Sigmoid colon (tissue), 7 donors: ENCODE measurements at places on chromosomes 3 and 15. TPM values are rescaled to one million over a fixed set of nuclear protein-coding genes. Genes with fewer than 3 reads are reported as not detected.

- DNase-seq, result no peak
These were observed 866 bp downstream of the SLC49A4 start for GRCh38 chr3:122795674-122796195.

DNA sequence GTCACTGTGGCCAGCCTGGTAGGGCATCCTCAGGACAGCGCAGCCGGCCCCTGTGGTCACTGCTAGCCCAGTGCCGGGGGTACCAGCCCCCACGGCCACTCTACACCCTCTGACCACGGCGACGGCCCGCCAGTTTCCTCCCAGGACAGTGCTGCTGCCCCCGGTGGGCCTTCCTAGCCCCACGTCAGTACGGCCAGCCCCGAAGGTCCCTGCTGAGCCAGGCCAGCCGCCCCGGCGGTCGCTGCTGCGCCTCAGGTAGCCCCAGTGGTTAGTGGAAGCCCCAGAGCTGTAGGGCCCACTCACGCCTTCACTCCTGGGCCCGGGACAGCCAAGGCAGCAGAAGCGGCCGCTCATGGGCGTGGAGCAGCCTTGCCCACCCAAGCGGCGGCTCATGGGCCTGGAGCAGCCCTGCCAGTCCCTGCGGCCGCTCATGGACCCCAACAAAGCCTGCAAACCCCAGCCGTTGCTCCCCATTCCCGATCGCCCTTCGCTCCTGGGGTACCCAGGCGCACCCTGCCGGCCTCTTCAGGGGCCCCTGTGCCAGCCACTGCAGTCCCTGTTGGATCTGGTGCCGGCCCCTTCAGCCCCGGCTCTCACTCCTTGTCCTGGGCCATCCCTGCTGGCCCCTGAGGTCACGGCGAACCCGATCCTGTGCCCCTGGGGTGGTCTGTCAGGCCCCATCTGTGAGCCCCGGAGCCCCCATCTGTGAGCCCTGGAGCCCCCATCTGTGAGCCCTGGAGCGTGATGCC is 9.5 kb upstream of the ROPN1B start:
- no peak for DNase-seq

GRCh38 chr3:15319575-15319974 is 12.8 kb downstream of the SH3BP5 start:
- peak; percentile 88 for DNase-seq

GOLGA6L7 gene
- not detected for polyA plus RNA-seq

DNA sequence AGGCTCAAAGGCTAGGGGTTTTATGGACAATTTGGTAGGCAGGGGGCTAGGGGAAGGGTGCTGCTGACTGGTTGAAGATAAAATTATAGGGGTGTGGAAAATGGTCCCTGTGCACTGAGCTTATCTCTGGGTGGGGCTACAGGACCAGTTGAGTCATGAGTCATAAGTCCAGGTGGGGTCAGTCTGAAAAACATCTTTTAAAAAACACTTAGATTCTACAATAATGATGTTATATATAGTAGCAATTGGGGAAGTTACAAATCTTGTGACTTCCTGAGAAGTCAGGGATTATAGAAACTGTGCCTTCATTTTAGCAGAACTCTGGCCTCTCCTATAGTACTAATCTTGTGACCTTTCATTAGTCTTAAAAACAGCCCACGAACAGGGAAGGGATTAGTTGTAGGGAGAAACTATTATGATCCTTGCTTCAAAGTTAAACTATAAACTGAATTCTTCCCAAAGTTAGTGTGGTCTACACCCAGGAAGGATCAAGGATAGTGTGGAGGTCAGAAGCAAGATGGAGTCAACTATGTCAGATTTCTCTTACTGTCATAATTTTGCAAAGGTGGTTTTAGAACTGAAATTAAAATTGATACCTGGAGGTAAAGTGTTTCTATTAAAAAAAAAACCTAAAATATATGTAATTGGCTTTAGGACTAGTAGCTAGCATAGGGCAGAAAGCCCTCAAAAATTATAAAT is 130.1 kb downstream of the P2RY1 start:
- DNase-seq, result no peak

DNA sequence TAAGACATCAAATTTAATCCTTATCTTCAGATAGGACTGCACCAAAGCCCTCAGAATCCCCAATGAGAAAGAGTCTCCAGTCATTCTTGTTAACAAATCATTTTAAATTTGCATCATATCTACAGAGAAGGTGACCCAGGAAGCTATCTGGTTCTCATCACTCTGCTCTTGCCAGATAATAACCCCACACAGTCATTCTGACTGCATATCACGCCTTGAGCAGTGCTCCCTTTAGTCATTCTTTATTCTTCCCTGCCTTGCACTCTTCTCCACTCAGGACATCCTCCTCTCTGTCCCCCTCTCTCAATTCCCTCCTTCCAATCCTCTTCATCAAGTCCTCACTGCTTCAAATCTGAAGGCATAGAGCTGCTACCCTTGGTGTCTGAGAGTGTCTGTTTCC is 83.7 kb upstream of the COL6A6 start:
- DNase-seq, result no peak

GRCh38 chr15:101436526-101436925 is 53.0 kb downstream of the PCSK6 start:
- no peak for DNase-seq

TP63 gene
- 0.13 TPM for polyA plus RNA-seq

DNA sequence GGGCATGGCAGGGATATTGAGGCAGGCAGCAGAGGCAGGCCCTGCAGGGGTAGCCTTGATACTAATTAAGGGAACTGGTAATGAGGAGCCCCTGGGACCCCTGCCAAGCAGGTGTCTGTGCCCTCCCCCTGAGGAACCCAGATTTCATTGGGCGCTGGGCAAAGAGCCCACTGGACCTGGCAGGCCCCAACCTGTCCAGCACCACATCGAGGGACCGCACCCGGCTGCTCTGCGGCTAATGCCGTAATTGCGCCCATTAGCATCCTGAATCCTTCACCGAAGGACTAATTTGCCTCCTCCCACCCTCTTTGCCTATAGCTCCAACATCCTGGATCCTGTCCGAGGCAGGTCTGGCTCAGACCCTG is 13.7 kb upstream of the SEMA3B start:
- DNase-seq, result no peak

DNA sequence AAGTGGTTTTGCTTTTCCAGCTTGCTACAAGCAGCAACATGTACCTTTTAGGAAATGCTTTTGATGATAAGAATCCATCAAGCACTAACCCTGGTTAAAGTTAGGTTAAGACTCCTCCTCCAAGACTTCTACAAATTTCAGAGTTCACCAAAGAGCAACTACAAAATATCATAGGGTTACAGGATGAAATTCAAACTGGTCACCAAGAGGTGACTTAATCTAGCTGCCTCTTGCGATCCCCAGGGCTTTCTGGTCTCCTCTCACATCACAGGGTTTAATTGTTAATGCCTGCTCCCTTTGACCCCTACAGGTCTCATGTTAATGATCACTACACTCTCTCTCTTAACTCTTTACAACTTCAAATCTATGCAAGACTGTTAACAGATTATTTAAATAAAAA is 66.5 kb downstream of the DPH6 start:
- no peak for DNase-seq

- DNase-seq, result no peak
These were observed 122.5 kb downstream of the TJP1 start for GRCh38 chr15:29699791-29700190.

HEXA gene
- 76.5 TPM for polyA plus RNA-seq

PCLAF gene
- polyA plus RNA-seq, result 9.0 TPM

DNA sequence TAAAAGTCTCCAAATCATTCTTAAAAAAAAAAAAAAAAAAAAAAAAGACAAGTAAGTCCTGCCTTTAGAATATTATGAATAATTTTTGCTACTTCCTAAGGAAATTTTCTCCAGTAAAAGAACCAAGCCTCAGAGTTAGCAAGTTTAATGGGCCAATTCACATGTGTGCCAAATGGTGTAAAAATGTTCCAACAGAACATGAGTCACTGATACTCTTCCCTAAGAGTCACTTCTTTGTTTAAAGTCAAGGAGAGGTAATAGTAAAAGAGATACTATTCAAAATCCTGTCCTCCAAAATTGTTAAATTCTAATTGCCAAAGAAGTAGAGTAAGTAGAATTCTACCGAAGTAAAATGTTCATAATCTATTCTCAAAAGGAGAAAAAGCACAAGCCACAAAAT is 17.7 kb upstream of the CPA3 start:
- DNase-seq, result no peak

SPSB4 gene
- polyA plus RNA-seq, result 0.10 TPM

DNA sequence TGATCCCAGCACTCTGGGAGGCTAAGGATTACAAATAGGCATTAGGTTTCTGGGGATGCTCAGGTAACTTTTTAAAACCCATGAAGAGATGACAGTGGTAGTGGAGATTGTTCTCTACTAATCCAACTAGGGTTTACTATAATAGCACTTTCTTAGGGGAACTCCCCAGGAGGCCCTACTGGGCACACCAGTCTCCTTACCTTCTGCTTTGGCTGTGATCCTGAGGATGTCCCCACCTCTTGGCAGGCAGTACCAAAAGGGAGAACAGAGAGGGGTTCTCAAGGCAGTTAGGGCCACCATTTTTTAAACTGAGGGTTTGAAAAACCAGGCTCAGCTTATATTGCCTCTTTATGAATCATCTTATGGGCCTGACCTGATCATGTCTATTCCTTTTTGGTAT is 15.0 kb upstream of the FBXL22 start:
- DNase-seq, result no peak

- no peak for DNase-seq
These were observed 82.2 kb downstream of the RORA start for GRCh38 chr15:61146931-61147230.

DNA sequence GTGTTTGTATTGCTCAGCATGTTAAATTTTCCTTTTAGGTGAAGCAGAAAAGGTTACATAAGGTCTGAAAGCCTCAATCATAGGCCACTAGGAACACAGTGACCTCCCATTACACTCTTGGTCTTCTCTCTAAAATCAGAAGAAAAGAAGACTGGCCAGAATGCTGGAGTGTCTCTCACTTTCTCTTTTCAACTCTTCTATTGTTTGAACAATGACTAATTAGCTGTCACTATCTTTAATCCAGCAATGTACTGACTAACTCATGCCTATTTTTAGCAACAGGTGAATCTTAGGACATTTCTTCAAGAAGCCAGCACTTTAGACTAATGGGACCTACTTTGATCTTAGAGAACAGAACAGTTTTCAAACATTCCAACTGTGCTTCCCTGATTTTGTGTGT is 142.8 kb downstream of the TGFBR2 start:
- DNase-seq, result no peak
